ENCODE measurements at places on chromosomes 4 and X.
A peak's percentile ranks its signal among the peaks of the same experiment; 100 is the strongest.

DNA sequence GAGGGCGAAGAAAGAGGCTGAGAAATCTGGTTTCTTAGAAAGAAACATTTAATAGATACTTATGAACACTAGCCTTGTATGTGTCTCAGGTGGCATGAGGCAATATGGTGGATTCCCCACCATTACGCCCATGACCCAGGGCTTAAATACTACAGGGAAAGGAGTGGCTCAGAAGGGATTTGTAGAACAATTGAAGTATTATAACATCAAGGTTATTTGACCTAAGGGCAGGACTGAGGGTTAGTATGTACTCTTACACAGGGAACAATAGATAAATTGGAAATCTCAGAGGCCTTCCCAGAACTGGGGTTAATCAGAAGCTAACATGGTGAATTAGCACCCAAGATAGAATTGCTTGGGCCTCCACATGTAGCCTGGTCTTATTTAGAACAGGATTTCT, 11.0 kb upstream of the USP46 start:
- DNase-seq, result no peak

- no peak for DNase-seq
Measured at GRCh38 chrX:148741441-148741840, 241.0 kb downstream of the AFF2 start.

GRCh38 chr4:27245216-27245615, 384.6 kb downstream of the STIM2 start:
- no peak for DNase-seq

DNA sequence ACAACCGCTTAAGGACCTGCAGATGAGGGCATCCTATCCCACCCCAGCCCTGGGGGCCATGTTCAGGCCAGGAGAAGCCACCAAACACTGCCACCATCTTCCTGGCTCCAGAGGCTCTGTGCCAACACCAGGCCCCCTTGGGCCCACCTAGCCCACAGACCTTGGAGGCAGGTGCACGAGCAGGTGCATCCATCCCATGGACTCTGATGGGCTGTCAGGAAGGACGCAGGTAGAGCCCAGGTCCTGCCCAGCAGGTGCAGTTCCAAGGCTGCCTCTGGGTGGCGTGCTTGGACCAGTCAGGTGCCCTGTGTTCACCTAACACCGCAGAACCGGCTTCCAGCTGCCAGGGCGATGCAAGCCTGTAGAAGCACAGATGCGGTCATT, 22.8 kb upstream of the PDE6B start:
- peak; percentile 24 for DNase-seq

DNA sequence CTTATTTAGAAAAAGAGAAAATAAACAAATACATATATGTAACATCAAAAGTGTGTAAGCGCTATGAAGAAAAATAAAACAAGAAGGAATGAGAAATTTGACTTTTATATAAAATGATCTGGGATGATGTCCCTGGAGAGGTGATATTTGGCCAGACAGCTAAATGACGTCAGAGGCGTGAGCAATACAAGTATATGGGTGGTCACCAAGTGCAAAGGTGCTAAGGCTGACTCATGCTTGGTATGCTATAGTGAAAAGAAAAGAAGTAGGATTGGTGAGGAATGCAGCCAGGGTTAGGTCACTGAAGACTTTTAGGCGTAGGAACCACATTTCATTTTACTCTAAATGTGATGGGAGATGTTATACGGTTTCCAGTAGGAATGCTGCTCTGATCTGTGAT, 1049.1 kb upstream of the TENM3 start:
- no peak for DNase-seq

- DNase-seq, result no peak
Measured at GRCh38 chr4:43816116-43816515, 632.5 kb downstream of the KCTD8 start.

GRCh38 chrX:57329008-57329407, 42.5 kb downstream of the FAAH2 start:
- no peak for DNase-seq

DNA sequence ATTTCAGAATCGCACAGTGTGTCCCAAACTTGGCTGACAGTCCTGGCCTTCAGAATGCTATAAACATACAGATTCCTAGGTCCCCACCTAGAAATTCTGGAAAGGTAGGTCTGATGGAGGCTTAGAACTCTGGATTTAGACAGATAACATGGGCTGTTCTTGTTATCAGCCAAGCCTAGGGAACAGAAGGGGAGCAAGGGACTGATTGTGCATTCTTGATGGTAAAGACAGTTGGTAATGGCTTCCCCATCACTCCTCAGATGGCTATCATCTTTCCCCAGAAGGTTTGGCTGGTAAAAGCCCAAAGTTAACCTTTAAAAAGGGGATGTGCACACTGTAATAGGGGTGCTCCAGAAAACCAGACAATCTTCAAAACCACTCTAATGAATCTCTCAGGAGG, 35.7 kb downstream of the DIPK2B start:
- no peak for DNase-seq

DNA sequence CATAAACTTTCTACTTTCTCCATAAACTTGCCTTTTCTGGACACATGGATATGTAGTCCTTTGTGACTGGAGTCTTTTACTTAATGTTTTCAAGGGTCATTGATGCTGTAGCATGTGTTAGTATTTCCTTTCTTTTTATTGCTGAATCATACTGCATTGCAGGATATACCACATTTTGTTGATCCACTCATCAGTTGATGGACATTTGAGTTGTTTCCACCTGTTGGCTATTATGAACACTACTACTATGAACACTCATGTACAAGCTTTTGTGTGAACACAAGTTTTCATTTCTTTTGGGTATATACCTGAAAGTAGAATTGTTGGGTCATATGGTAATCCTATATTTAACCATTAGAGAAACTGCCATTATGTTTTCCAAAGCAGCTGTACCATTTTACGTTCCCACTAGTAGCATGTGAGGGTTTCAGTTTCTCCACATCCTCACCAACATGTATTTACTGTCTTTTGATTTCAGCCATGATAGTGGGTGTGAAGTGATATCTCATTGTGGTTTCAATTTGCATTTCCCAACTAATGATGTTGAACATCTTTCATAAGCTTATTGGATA, 26.3 kb upstream of the GPM6B start:
- no peak for DNase-seq

DNA sequence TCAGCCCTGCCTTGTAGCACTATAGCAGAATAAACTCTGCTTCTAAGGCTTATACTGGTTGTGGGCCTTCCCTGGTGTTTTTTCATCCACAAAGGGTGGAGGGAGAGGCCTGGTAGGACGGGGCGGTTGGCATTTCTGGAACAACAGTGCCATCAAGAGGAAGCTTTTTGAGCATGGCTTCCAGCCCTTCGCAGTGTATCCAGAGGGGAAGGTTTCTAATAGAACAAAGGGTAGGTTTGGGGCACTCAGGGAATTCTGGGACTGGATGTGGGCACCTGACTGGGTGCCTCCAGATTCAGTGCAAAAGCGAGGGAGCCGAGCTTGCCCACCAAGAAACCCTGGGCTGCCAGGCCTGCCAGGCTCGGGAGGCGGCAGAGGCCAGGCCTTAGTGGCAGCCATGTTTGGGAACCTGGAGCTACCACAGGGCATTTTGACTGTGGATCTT, 229.6 kb upstream of the AGTR2 start:
- DNase-seq, result peak; percentile 73

- DNase-seq, result no peak
Measured at GRCh38 chr4:81694176-81694913, 222.6 kb upstream of the RASGEF1B start.

DNA sequence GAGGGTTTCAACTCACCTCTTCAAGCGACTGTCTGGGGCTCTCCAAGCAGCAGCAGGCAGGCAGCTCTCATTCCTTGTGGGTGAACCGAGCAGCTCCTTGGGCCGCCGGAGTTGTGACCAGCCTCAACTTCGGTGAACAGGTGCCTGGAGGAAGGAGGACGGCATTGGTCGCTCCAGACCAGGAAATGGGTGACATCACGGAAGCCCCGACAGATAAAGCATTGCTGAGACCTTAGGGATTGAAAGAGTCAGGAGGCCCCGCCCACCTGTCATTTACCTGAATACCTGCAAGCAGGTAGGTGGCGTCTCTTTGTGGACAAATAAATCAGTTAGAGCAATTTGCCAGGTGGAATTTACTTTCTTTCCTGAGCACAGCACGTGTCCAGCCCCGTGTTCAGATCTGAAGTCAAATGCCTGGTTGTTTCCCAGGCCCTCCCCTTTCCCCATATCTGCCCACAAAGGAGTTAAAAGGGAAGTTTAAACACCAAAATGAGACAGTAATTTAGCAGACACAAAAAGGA, at the start of gene LNX1:
Gene LNX1, minus strand, starts transcription at position 115 of the 521 bp plus-strand sequence. CDS start 17,484 bp downstream, outside the sequence.
- no peak for DNase-seq

DNA sequence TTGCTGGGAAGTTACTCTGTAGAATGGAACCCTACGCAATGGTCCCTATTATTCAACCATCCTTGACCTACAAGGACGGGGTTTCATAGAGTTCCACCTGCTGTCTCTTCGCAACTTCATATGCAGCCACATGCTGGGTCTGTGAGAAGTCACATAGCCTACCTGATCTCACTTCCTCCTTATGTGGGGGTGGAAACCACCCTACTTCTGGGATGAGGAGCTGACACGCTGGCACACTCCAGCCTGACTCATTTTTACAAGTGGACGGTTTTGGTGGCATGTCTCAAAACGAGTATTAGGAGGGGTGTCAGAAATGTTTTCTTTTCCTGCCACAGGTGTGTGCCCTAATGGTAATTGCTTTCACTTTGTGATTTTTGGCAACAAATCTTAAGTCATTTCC, 36.8 kb upstream of the ARSD start:
- DNase-seq, result no peak

DNA sequence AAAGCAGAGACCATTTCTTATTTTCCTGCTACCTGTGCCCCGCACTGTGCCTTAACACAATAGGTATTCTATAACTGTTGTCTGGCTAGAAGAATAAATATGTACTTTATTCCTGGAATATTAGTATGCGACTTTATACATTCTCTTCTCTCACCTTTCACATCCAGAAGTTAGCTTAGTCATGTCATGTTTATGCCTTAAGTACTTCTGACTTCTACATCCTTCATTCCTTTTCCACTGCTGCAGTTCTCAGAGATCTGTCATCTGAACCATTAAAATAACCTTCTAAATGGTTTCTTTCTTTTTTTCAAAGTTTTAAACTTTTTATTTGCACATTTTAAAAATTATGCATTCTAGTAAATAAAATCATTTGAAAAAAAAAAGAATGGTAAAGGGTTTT, 34.4 kb downstream of the KIF4A start:
- DNase-seq, result no peak

- no peak for DNase-seq
Measured at GRCh38 chrX:155998116-155998515, 620 bp downstream of the IL9R start.

DNA sequence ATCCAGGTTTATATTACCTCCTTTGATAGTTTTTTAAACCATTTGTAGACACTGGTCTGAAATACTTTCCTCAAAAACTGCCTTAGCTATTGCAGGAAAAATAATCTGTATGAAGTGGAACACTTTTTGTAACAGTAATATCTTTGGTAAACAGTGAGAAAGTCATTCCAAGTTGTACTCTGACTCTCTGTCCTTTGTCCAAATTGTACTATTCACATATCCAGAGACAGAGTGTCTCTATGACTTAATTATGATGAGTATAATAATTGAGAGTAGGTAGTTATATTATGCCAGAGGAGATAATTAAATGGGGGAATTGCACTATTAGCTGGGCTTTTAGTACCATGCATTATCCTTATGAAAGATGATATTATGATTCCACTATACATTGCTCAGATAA, 112.6 kb upstream of the LCORL start:
- no peak for DNase-seq

GRCh38 chrX:41732260-41732659, 8.3 kb downstream of the GPR82 start:
- DNase-seq, result no peak

- DNase-seq, result no peak
Measured at GRCh38 chrX:119417842-119418241, 18.7 kb downstream of the SLC25A43 start.

DNA sequence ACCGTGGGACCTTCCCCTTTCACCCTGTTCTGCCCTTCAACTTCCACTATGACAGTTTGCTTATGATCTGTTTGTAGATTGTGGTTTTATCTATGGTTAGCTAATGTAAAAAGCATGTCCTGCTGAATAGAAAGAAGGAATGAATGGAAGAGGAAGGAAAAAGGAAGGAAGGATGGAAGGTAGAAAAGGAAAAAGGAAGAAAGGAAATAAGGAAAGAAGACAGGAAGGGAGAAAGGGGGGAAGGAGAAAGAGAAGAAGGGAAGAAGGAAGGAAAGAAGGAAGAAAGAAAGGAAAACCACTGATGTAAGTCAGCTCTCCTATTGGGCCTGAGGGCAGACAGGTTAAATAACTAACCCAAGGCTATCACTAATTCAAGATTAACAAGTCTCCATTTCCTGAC, 319.1 kb upstream of the KLF3 start:
- DNase-seq, result no peak

DNA sequence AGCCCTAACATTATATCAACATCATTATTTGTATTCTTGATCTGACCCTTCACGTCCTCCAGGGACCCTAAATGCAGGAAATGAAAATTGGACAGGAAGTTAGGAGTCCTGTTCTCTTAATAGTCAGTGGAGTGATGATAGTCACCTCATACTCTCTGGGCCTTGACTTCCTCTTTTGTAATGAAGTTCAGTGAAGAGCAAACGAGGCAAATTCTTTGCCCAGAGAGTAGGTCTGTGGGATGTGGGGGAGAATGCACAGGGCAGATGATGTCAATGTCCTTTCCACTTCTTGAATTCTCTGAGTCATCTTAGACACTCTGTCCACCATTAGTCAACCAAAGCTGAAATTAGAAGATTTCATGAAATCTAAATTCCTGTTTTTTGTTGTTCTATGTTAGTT, 17.1 kb upstream of the GPRIN3 start:
- peak; percentile 55 for DNase-seq

DNA sequence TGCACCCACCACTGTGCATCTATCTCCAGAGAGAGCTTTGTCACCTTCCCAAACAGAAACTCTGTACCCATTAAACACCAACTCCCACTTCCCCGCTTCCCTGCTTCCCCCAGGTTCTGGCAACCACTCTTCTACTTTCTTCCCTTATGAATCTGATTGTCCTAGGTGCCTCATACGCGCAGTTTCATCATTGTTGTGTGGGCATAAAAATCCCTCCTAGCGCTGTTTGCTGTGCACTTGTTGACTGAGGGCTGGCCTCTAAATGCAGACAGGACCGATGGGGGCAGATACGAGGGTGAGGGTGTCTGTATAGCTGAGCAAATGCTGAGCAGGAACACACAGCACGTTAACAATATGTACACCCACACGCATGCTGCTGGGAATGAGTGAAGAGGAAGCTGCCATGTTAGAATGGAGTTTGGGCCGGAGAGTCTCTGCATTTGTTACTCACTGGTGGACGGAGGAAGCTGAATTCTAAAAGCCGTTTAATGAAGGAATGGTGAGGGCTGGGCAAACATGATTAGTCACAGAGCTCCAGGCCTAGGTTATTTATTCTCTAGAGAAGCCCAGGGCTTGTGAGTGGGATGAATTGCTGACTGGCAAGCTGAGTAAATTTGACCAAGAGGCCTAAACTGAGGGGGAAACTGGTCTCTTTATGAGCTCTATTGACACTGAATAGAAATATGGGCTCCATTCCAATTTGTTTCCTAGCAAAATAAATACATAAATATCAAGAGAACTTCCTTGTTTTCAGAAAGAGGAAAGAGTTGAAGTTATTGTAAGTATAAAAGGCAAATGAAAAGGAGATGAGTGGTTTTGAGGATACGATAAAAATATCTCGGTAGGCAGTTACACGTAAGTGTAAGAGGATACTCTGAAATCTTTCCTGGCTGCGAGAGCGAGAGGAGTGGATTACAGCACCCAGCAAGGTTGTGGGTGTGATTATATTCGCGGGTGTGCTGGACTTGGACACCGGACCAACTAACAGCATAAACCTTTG, 95.9 kb upstream of the RPS6KA3 start:
- DNase-seq, result no peak

GRCh38 chr4:47451657-47452056, 11.8 kb downstream of the COMMD8 start:
- no peak for DNase-seq
